ENCODE measurements at places on chromosomes 6 and 20.

DNA sequence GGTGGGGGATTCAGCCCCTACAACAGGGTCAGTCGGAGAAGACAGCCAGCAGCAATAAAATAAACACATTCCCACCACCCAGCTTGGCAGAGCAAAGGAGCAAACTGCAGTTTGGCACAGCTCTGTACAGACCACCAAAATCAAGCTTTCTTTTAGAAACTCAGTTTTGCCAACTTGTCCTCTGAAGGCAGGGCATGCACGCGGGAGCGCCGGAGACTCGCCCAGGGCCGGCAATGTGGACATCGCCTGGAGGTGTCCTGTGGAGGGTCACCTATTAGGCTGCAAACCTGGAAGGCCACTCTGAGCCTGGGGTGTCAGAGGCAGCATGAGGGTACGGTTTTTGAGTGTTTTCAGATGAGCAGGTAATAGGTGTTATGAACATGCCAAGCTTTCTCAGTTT, 34.7 kb downstream of the TMEM242 start:
- DNase-seq: no peak
- H3K36me3 ChIP-seq: no peaks in the 10 kb centered on the region
- no peaks in the 10 kb centered on the region for H3K27me3 ChIP-seq
- H3K4me1 ChIP-seq: no peaks in the 10 kb centered on the region
- no peak overlapping the region for H3K4me3 ChIP-seq

GRCh38 chr6:158018851-158019361, 37.2 kb downstream of the SYNJ2 start:
- DNase-seq: no peak
- no peak overlapping the region for H3K27ac ChIP-seq
- H3K27me3 ChIP-seq: no peaks in the 10 kb centered on the region
- peaks cover 24% of the 10 kb centered on the region for H3K4me1 ChIP-seq
- no peak overlapping the region for H3K4me3 ChIP-seq

GRCh38 chr6:39493777-39494176, 171.3 kb upstream of the KCNK16 start:
- DNase-seq: no peak
- H3K27ac ChIP-seq: no peak overlapping the region
- no peaks in the 10 kb centered on the region for H3K36me3 ChIP-seq
- no peaks in the 10 kb centered on the region for H3K4me1 ChIP-seq
- H3K4me3 ChIP-seq: no peak overlapping the region

- DNase-seq: no peak
- no peak overlapping the region for H3K27ac ChIP-seq
- H3K36me3 ChIP-seq: no peaks in the 10 kb centered on the region
These were observed 229.0 kb downstream of the CDKAL1 start for GRCh38 chr6:20763296-20763695.

DNA sequence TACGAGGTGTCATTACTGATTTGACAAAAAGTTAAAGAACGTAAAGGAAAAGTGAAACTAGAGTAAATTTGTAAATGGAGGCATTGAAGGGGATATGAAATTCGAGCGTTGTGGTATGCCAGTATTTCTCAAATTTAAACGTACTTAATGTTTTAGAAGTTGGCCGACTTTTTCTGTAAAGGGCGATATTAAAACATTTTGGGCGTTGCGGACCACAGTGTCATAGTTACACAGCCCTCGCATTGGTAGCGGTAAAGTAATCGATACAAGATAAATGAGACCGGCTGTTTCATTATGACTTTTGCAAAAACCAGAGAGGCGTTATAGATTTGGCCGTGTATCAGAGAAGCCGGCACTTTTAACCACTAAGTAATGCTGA, 39.6 kb downstream of the OR2B2 start:
- peaks cover 23% of the 10 kb centered on the region for H3K4me1 ChIP-seq
- H3K27ac ChIP-seq: peak overlapping the region; percentile 98
- DNase-seq: no peak
- H3K36me3 ChIP-seq: peaks cover 42% of the 10 kb centered on the region

- no peak overlapping the region for H3K4me3 ChIP-seq
- no peaks in the 10 kb centered on the region for H3K4me1 ChIP-seq
- H3K27me3 ChIP-seq: peaks cover 54% of the 10 kb centered on the region
- no peaks in the 10 kb centered on the region for H3K36me3 ChIP-seq
- no peak for DNase-seq
- no peak overlapping the region for H3K27ac ChIP-seq
These were observed 8.7 kb downstream of the TFAP2D start for GRCh38 chr6:50721978-50722377.

DNA sequence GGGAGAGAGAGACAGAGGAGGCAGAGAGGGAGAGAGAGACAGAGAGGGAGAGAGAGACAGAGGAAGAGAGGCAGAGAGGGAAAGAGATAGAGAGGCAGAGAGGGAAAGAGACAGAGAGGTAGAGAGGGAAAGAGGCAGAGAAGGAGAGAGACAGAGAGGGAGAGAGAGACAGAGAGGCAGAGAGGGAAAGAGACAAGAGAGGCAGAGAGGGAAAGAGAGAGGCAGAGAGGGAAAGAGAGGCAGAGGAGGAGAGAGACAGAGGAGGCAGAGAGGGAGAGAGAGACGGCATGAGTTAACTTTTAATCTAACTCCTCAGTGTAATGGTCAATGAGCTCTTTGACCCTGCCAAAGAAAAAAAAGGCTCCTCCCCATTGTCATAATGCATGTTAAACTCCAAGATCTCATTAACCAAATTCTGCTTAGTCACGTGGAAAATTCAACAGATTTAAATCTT, 7.1 kb downstream of the ELOVL2 start:
- no peak for DNase-seq
- H3K4me1 ChIP-seq: peaks cover 27% of the 10 kb centered on the region
- no peak overlapping the region for H3K4me3 ChIP-seq
- H3K36me3 ChIP-seq: no peaks in the 10 kb centered on the region
- H3K27me3 ChIP-seq: no peaks in the 10 kb centered on the region

DNA sequence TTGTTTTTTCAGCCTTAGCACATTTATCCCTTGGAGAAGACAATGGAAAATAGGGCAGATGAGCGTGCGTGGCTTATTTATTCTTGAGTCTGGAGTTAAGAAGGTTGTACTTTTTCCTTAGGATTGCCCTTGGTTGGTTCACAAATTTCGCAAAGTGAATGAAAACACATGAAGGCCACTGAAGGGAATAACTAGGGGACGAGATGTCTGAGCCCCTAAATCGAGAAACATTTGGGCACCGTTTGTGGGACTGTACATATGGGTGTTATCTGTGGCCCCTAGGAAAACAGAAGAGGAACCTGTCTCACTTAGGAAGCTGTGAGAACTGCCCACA, 19.4 kb upstream of the TRIM27 start:
- peak overlapping the region; percentile 95 for H3K27ac ChIP-seq
- H3K4me1 ChIP-seq: peaks cover 63% of the 10 kb centered on the region
- H3K27me3 ChIP-seq: peaks cover 11% of the 10 kb centered on the region
- peaks cover 61% of the 10 kb centered on the region for H3K36me3 ChIP-seq

- no peaks in the 10 kb centered on the region for H3K27me3 ChIP-seq
- no peaks in the 10 kb centered on the region for H3K36me3 ChIP-seq
- H3K4me1 ChIP-seq: no peaks in the 10 kb centered on the region
- no peak overlapping the region for H3K27ac ChIP-seq
- no peak overlapping the region for H3K4me3 ChIP-seq
These were observed 316.1 kb downstream of the UTRN start for GRCh38 chr6:144601221-144601620.

DNA sequence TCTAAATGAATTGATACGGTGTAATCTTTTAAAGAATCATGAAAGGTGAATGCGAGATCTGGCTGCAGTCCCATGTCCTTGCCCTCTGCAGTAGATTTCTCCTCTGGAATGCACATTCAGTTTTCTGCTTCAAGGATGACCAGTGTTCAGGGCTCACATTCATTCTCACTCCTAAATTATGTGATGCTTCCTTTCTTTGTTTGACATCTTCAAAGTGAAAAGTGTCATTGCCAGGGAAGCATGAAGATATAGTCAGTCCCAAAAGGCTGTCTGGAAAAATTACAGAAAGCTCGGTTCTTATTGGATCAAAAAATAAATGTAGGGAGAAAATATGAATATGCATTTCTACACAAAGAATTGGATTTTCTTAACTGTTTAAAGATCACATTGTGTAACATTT, 395.6 kb downstream of the NKAIN2 start:
- no peaks in the 10 kb centered on the region for H3K4me1 ChIP-seq
- no peaks in the 10 kb centered on the region for H3K36me3 ChIP-seq
- no peaks in the 10 kb centered on the region for H3K27me3 ChIP-seq
- no peak overlapping the region for H3K27ac ChIP-seq
- DNase-seq: no peak

- no peaks in the 10 kb centered on the region for H3K4me1 ChIP-seq
- no peaks in the 10 kb centered on the region for H3K27me3 ChIP-seq
- DNase-seq: no peak
- no peak overlapping the region for H3K4me3 ChIP-seq
These were observed 38.0 kb downstream of the HIVEP2 start for GRCh38 chr6:142906945-142907470.

DNA sequence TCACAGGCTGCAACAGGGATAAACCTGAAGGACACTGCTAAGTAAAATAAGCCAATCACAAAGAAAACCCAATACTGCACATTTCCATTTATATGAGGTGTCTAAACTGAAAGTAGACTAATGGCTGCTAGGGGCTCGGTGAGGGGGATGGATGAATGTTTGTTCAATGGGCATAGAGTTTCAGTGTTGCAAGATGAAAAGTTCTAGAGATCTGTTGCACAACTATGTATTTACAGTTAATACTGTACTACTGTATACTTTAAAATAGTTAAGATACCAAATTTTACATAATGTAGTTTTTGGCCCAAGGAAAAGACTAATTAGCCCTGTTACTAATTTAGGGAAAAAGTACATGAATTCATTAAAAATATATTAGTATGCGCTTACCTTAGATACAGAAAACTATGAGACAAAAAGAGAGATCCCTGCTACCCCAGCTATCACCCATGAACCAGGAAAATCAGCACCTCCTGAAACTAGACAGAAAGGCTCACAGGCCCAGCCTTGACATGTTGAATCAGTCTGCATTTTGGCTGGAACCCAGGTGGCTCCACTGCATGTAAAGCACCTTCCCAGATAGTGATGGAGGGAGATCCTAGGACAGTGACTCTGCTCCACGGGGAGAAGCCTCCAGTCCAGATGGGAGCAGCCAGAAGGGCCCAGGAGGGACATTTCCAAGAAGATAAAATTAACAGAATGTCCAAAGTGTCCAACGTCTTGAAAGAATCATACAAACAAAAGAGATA, 16.1 kb downstream of the HLA-F start:
- no peaks in the 10 kb centered on the region for H3K27me3 ChIP-seq
- H3K27ac ChIP-seq: no peak overlapping the region
- DNase-seq: no peak
- no peak overlapping the region for H3K4me3 ChIP-seq
- H3K4me1 ChIP-seq: no peaks in the 10 kb centered on the region

DNA sequence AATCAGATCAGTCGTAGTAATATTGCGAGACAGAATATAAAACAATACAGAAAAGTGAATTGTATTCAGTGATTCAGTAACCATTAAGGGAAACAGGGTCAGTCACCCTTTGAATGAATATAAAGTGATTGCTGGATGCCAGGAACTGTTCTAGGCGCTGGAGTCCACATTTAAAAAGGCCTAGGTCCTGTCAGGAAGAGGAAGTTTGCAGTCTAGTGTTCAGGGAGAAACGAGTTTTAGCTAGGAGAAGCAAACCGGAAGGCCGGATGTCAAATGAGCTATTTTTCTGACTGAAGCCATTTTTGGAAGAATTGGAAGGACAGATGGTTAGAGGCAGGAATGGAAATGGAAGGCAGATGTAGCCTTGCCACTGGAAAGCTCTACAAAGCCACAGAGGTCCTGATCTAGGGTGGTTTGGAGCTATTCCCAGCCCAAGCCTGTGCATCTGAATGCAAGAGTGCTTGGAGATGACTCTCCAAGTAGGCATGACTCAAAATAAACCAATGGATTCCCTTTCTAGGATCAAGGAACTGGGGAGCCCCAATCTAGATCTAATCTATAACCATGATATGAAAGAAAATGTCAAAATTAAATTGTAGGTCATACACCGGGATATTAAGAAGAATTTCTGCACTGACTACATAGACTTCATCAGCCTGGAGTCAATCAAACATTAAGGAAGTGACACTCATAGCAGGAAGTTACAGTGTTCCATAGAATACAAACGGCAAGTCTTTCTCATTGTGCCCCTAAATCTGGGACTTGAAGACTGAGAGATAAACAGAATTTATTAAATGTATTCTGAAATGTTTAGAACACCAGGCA, 36.8 kb upstream of the CDKAL1 start:
- no peak overlapping the region for H3K4me3 ChIP-seq
- peaks cover 13% of the 10 kb centered on the region for H3K36me3 ChIP-seq
- no peaks in the 10 kb centered on the region for H3K27me3 ChIP-seq
- no peak overlapping the region for H3K27ac ChIP-seq

DNA sequence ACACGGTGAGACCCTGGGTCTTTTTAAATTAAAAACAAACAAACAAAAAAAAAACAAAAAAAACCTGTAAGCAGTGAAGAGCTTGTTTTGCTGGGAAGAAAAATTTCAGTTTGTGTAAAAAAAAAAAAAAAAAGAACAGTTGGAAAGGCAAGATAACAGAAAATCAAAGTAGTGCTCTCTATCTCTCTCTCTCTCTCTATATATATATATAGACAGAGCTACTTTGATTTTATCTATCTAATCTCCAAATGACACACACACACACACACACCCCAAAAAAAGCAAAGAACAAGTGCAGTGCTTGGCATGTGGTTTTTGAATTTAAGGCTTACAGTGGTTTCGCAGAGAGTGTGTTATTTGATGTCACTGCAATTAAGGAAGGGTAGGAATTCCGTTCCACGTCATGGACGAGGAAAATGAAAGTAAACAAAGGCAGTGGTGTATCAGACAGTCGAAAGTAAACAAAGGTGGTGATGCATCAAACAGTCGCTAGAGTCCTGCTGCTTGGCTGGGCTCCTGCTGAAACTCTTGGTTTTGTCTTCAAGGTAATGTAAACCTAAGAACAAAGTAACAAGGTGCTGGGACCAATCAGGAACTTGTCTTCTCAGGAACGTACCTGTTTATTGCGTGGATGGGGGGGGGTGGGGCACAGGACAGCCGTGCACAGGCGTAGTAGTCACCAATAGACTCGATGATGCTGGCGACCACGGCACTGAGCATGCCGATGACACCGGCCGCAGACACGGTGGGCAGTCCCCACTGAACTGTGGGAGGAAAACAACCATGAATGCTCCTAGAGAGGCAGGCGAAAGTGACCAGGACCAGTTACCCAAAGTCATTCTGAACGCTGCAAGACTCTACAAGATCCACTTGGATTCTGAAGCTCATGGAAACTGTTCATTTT, 131.8 kb downstream of the SLC23A2 start:
- H3K27me3 ChIP-seq: no peaks in the 10 kb centered on the region
- no peak overlapping the region for H3K4me3 ChIP-seq
- no peak overlapping the region for H3K27ac ChIP-seq
- H3K4me1 ChIP-seq: peaks cover 9% of the 10 kb centered on the region

GRCh38 chr6:154197196-154197860, 158.3 kb downstream of the OPRM1 start:
- no peaks in the 10 kb centered on the region for H3K36me3 ChIP-seq
- no peak overlapping the region for H3K27ac ChIP-seq
- H3K4me3 ChIP-seq: no peak overlapping the region
- H3K4me1 ChIP-seq: no peaks in the 10 kb centered on the region
- H3K27me3 ChIP-seq: no peaks in the 10 kb centered on the region
